ENCODE measurements at places on chromosomes 2 and 18. TPM values are rescaled to one million over a fixed set of nuclear protein-coding genes. Genes with fewer than 3 reads are reported as not detected.

Gene CLHC1
- total RNA-seq = 11.3 TPM

Gene SNORC
- 0.38 TPM for total RNA-seq

Gene MOCOS
- total RNA-seq = 1.6 TPM

Gene NXPH2
- not detected for total RNA-seq

Gene GAL3ST2
- total RNA-seq = not detected

Gene ALPI
- not detected for total RNA-seq

Gene KCNE4
- not detected for total RNA-seq

Gene FAM228B
- total RNA-seq = 3.5 TPM

Gene LYPD6B
- total RNA-seq = not detected

Gene SP5
- not detected for total RNA-seq

All from endothelial cell of coronary artery (primary cell).